Stimulated activated CD4-positive, alpha-beta T cell treated with anti-CD3 and anti-CD28 coated beads, Interleukin-12 subunit alpha, Interleukin-12 subunit beta, amount 100 ng/mL, for 48 hours (primary cell): ENCODE measurements at places on chromosomes 5 and 9.

DNA sequence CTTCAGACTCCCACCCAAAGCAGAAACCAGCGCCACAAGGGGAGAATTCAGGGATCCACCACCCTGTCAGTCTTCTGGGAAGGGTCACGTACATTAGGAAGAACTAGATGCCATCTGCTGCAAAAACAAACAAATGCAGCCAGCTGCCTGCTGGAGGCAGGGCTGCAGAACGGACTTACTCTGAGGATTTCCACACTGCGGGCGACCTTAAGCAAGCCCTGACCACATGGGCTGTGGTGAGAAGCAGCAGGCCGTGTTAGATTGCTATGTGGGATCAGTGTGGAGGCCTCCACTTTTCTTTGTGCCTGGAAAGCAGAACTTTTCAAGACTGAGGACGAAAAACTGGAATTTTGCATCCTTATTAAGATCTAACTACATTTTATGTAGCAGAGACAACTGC is 13.4 kb upstream of the LTC4S start:
- no peak for DNase-seq

- no peak for DNase-seq
Measured at GRCh38 chr9:92658176-92658575, 11.8 kb downstream of the IPPK start.

DNA sequence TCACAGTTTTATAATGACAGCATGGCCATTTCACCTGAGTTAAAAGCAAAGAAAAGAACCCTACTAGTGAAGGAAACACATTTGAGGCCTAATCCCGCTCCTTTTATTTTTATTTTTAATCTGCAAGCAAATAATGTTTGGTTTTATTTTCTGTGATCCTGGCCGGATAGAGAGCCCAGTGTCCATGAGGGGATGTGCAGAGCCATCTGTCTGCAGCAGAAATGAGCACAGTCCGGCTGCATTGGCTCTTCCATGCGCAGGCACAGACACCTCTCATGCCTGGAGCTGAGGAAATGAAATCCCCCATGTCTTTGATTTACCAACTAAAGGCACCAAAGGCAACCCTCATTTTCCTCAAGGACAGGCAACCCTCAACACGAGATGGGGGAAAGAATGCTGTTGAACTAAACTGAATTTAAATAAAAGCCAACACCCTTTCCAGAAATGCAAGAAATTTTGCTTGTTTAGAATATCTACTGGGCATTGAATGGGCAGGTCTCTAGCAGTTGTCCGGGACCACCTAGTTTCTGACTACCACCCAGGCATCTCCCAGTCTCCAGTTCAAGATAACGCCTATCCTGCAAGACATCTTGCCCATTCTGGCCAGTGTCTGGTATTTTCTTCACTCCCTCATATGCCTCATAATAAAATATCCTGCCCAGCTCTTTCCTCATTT is 47.9 kb upstream of the SEMA6A start:
- DNase-seq: no peak

GRCh38 chr5:135881244-135881643 is 14.4 kb downstream of the IL9 start:
- no peak for DNase-seq

GRCh38 chr5:55899344-55899743 is 48.2 kb downstream of the IL31RA start:
- DNase-seq: no peak

DNA sequence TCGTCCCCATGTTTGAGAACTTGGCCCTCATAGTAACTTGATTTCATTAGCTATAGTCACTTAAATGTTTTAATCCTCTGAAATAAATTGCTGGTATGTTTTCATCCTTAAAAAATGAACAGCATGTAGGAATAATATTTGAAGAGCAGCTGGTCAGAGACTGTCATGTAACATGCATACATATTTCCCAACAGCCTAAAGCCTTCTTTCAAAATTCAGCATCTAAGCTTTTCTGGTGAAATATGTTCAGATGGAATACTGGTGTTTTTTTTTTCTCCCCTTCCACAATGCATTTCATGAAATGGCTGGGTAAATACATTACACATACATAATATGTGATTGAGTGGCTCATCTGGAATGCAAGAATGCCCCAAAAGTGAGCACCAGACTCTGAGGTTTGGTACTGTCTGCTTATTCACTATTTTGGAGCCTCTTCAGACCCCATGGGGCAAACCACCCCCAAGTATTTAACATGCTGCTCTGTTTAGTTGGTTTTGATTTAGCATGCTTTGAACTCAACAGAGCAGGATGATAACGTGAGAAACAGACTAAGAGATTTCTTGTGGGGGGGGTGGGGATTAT is 94.0 kb downstream of the SMARCA2 start:
- no peak for DNase-seq

DNA sequence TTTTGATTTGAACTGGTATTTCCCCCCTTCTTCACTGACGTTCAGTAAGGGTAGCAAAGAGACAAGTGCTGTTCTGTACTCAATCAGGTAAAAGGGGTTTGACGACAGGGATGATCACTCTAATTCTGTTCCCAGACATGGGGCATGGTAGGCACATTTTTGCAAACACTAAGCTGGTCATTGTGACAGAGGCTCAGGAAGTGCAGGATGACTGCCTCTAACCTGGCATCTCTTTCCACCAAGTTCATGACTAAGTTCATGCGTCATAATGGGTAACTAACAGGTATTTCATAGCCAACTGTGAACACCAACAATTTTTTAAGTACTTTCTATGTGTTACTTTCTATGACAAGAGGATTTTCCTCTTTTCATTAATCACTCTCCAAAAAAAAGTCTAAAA is 166.5 kb downstream of the MAPKAP1 start:
- DNase-seq: no peak
